Activated naive CD8-positive, alpha-beta T cell treated with anti-CD3 and anti-CD28 coated beads, Interleukin-2, amount 10 ng/mL, durations not matched to agents 7 days and 5 days (primary cell): ENCODE measurements at places on chromosomes 11 and 22.
A peak's percentile ranks its signal among the peaks of the same experiment; 100 is the strongest.

DNA sequence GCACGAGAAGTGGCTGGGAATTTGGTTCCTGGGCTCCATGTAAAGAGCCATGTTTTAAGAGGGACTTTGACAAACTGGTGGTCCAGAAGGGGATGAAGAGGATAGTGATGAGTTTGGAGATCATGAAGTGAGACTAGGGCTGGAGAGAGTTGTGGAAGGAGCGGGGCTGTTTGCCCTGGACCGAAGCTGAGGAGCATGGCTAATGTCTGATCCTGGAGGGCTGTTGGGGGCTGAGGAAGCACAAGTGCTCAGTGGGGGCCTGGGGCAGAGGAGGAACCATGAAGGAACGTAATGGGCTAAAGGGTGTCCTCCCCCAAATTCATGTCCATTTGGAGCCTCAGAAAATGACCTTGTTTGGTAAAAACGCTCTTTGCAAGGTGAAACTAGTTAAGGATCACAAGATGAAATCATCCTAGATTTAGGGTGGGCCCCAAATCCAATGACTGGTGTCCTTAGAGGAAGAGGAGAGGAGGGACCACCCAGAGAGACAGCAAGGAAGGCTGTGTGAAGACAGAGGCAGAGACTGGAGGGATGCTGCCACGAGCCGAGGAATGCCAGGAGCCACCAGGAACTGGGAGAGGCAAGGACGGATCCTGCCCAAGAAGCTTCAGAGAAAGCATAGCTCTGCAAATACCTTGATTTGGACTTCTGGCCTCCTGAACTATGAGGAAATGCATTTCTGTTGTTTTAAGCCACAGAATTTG lies 107.3 kb upstream of the LMO1 start:
- no peak for DNase-seq

- DNase-seq: no peak
Measured at GRCh38 chr11:30255637-30256036, 24.8 kb downstream of the FSHB start.

- no peak for DNase-seq
Measured at GRCh38 chr22:37661160-37661924, 2.8 kb downstream of the PDXP start.

- no peak for DNase-seq
Measured at GRCh38 chr11:32919338-32919737, 26.7 kb downstream of the QSER1 start.

- DNase-seq: no peak
Measured at GRCh38 chr11:93652161-93652597, 9.3 kb upstream of the CEP295 start.

DNA sequence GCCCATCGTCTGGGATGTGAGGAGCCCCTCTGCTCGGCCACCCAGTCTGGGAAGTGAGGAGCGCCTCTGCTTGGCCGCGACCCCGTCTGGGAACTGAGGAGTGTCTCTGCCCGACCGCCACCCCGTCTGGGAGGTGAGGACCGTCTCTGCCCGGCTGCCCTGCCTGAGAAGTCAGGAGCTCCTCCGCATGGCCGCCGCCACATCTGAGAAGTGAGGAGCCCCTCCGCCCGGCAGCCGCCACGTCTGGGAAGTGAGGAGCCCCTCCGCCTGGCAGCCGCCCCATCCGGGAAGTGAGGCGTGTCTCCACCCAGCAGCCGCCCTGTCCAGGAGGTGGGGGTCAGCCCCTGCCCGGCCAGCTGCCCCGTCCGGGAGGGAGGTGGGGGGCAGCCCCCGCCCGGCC lies 5.8 kb upstream of the OR5M8 start:
- no peak for DNase-seq

GRCh38 chr11:133011604-133012003 lies 520.7 kb downstream of the OPCML start:
- DNase-seq: no peak

DNA sequence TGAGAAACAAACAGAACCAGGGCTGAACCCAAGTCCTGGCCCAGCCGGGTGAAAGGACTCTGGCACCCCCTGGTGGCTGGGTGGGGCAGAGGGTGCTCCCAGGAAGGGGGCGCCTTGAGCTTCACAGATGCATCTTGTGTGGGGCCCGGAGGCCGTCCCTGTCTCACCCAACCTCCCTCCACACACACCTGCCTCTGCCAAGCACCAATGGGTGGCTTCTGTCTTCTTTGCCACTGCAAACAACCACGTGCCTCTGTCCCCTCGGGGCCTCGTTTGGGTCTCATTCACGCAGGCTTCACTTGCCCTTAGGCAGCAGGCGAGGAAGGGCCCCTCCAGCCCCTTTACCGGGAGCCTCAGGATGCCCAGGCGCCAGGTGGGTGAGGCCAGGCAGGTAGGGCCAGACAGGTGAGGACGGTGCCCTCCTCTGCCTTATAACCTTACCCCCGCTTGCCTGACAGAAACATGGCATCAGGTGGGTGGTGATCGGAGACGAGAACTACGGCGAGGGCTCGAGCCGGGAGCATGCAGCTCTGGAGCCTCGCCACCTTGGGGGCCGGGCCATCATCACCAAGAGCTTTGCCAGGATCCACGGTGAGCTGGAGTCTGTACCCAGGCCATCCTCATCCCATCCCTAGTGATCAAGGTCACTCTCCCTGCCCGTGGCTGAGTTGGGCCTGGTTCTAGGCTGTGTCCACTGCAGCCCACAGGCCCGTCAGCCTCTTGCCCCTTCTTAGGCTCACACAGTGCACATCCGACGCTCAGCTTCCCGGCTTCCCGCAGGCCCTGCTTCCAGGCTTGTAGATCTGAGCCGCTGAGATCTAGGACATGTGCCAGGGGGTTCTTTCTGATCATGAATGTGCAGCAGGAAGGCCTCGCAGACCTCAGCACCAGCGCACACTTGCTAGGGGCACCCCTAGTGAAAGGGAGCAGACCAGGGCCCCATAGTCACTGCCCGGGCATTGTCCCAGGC lies 17.2 kb downstream of the POLR3H start:
- peak; percentile 80 for DNase-seq

- DNase-seq: no peak
Measured at GRCh38 chr11:133518702-133519264, 13.5 kb downstream of the OPCML start.

- DNase-seq: no peak
Measured at GRCh38 chr11:128931668-128932067, 11.0 kb downstream of the TP53AIP1 start.

DNA sequence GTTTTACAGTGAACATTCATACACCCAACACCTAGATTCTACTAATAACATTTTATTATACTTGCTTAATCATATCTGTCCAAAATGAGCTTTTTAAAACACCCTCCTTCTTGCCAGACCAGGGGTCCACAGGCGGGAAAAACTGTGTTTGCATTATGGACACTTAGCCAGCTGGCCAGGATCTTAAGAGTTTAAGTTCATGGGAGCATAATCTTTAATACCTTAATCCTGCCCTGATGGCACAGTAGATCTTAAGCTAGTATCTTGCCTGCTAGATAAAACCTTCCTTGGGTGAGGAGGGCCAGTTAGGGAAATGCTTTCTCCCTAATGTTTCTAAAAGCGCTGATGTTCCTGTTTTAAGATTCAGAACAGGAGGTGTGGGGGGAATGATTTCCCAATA lies 13.1 kb upstream of the CCDC134 start:
- no peak for DNase-seq

GRCh38 chr22:33570110-33570509 lies 350.2 kb downstream of the LARGE1 start:
- DNase-seq: no peak

GRCh38 chr22:29190051-29190450 lies 15.6 kb upstream of the EMID1 start:
- no peak for DNase-seq

DNA sequence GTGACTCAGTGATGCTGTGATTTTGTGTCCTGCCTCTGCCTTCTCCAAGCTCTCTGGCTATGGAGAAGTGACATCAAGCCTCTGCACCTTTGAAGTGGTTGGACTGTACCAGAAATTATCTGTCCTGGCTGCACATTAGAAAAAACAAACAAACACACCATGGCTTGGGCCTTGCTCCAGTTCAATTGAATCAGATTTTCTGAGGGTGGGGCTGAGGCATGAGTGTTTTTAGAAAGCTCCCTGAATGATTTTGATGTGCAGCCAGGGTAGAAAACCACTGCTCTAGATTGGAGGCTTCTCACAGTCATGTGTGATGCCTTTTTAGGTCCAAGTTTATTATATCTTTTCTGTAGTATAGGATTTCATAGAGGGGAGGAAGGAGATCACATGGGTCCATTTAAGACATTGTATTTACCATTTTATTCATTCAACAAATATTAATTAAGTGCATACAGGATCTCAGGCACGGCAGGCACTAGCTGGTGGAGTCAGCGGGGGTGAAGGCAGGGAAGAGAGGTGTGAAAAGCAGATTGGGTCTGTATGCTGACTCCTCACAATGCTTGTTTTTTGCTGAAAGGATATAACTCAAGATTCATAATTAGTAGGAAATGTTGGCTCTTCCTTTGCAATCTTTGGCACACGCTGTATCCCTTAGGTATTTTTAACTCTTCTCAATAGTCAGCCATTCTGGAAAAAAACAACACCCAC lies 7.1 kb upstream of the VSTM5 start:
- DNase-seq: no peak

GRCh38 chr11:17287058-17287457 lies 10.5 kb downstream of the NUCB2 start:
- DNase-seq: no peak

- no peak for DNase-seq
Measured at GRCh38 chr11:110860461-110860860, 148.2 kb upstream of the ARHGAP20 start.

GRCh38 chr11:64305691-64306562 lies 603 bp downstream of the ESRRA start:
- DNase-seq: peak; percentile 77

- peak; percentile 15 for DNase-seq
Measured at GRCh38 chr22:44448271-44448830, 49.7 kb downstream of the RTL6 start.

DNA sequence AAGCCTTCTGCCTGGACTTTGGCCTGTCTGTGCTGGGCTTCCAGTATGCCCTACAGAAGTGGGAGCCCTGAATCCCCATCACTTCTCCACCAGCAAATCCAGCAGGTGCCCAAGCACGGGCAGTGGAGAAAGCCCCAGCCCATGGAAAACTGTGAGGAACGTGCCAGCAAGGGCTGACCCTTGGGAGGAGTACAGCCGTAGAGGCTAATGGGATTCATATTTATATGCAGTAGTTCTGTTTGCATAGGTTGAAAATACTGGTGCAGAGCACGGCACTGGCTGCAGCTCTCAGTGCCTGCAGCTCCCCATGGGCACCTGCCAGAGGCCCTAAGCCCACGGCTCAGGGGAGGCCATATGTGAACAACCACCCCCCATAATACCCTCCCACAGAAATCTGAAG lies 10.1 kb downstream of the NAGA start:
- no peak for DNase-seq

DNA sequence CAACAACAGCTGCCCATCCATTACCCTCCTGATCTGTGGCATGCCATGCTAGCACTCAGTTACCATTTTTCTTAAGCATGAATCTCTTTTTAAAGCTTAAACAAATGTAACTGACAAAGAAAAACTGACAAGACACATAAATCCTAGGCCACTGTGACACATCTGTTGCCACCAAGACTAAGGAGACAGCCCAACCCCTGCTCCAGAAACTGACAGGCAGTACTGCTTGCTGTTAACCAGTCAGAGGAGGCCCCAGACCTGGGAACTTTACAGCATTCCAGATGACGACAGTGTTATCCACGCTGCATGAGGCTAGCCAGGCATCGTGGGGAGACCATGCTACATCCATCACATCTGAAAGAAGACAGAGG lies 33.8 kb downstream of the HIRA start:
- DNase-seq: no peak

- no peak for DNase-seq
Measured at GRCh38 chr11:130470832-130471706, 22.6 kb downstream of the ADAMTS15 start.

GRCh38 chr11:64604458-64605243 lies 13.6 kb downstream of the SLC22A12 start:
- DNase-seq: no peak

- no peak for DNase-seq
Measured at GRCh38 chr11:93655047-93655446, 6.4 kb upstream of the CEP295 start.

DNA sequence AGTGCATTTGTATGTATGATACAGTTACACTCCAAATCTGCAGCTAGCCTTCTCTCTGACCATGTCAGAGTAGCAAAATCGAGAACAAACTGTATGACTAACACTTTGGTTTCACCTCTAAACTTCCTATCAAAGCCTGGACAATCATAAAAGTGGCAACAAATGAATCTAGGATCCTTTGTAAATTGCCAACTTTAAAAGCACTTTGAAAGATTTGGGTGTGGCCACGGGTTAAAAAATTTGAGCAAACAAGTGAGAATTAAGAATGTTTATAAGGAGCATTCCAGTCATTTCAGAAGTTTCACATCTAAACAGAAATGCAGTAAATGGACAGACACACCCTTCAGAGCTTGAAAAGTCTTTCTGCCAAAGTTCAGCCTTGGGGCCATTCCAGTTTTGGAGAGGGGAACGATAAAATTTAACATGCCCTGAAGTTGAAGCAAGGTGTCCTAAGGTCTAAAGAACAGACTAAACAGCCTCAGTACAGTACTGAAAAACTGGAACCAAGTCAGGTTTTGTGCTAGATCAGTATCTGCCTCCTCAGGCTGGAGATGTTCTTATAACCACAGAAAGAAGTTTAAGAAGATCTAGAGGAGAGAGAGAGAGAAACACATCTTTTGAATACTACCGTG lies 181.9 kb upstream of the BDNF start:
- no peak for DNase-seq

GRCh38 chr11:71076525-71077304 lies 175.7 kb downstream of the SHANK2 start:
- no peak for DNase-seq

DNA sequence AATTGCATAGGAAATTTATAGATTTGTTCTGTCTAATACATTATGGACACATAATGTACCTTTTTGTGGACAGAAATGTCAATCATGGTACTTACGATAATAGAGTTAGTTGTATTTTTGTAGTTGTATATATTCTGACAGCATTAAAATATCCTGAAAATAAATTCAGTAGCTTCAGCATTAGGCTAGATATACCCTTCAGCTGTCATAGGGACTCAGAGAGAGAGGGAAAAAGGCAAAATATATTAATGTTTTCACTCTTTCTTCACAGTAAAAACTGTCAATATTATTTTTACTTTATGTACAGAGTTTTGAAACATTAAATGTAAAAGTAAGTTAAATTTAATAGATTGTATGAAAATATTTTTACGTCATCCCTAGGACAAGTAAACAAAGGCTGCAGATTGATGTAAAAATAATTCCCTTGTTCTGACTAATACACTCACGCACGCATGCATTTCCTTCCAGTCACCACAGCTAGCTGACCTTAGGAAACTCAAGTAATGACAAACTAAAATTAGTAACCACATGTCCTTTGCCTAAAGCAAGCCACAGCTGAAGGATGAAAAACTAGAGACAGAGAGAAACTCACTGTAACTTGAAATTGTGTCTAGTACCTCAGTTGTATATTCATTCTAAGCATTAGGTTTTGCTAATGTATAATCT lies 104.7 kb upstream of the CARD18 start:
- no peak for DNase-seq

- DNase-seq: peak; percentile 21
Measured at GRCh38 chr22:19868773-19869471, 14.2 kb upstream of the GNB1L start.

GRCh38 chr22:37588546-37589215 lies 8.8 kb upstream of the LGALS2 start:
- DNase-seq: no peak
